ENCODE measurements at places on chromosomes 7 and 10.

GRCh38 chr7:54839575-54840213, 80.7 kb upstream of the SEC61G start:
- DNase-seq = peak; percentile 60

GRCh38 chr7:96303686-96304443, 18.0 kb downstream of the SLC25A13 start:
- no peak for DNase-seq

GRCh38 chr7:95304990-95305389, 19.3 kb downstream of the PON1 start:
- no peak for DNase-seq

DNA sequence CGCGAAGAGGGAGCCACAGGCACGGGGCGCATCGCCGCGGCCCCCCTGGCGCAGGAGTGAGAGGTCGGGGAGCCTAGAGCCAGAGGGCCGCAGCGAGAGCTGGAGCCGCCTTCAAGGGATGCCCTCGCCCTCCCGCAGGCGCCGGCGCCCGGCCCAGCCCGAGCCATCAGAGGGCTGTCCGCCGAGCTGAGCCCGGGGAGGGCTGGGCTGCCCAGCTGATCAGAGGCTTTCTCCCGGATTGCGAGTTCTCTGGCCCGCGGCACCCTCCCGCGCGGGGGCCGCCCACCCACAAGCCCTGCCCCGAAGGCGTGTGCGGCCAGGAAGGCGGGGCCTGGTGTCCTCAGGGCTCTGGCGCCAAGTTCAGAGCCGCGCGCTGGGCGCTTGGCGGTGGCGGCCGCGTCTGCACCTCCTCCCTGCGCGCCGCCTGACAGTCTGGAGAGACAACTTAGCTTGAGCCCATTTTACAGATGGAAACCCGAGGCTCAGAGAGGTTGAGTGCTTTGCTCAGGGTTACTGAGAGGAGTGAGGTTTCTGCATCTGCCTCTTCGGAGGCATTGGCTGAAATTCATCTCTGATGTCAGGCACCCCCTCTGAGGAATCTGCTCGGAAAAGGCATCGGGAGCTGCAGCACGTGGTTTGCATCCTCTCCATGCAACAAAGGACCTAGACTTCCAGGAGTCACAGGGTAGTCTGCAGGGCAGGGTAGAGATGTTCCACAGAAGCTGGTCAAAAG, 3.8 kb upstream of the ANTXRL start:
- no peak for DNase-seq

DNA sequence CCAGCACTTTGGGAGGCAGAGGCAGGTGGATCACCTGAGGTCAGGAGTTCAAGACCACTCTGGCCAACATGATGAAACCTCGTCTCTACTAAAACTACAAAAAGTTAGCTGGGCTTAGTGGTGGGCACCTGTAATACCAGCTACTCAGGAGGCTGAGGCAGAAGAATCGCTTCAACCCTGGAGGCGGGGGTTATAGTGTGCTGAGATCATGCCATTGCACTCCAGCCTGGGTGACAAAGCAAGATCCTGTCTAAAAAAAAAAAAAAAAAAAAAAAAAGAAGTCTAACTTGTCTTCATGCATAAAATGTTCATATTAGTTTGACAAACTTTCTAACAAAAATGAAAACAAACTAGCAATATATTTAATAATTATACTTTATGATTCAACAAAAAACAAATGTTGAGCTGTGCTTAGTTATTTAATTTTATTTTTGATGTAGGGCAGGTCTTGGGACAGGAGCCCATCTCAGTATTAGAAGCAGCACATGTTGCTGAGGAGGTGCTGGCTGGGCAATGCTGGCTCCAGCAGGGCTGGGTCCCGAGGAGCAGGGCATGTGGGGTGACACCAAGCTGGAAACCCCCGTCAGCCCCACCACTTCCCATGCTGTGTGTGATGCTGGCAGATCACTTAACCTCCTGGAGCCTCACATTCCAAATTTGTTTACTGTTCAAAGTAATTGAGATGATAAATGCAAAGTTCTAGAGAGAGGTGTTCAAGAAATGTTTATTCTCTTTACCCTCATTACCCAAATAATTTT, 335.3 kb upstream of the KLF6 start:
- no peak for DNase-seq

- no peak for DNase-seq
Measured at GRCh38 chr7:139915864-139916716, 87.0 kb downstream of the TBXAS1 start.

Data from NCI-H1092 (cell line).